ENCODE measurements at places on chromosomes 16 and 17.

GRCh38 chr16:65788434-65789140 lies 577.9 kb upstream of the CDH5 start:
- DNase-seq, result no peak

DNA sequence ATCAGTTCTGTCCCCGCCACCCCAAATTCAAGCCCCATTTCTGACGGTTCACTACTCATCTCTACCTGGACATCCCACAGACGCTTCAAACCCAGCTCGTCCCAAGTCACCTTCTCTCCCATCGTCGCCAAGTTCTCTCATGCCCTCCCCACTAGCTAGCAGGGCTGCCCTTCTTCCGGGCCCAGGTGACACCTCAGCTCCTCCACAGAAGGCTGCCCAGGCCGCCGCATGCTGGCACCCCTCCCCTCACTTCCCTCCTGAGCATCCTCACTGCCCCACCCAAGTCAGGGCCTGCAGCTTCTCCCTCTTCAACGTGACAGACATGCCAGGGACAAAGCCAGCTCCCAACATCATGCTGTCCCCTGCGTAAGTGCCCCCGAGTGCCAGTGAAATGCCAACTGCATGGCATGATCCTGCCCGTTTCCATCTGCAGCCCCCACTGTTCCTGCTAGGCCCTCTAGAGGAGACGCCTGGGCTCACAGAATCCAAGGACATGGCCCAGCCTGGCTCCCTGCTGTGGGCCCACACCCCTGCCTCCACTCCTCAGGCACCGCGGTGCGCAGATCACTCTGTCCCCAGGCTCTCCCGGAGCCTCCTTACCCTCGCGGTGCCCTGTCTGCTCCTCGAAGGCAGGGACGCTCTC lies 5.9 kb downstream of the CYB561 start:
- no peak for DNase-seq

- DNase-seq, result no peak
These were observed 7.2 kb downstream of the CENPX start for GRCh38 chr17:82015311-82015971.

- no peak for DNase-seq
These were observed 172.7 kb upstream of the CCL2 start for GRCh38 chr17:34082404-34082803.

DNA sequence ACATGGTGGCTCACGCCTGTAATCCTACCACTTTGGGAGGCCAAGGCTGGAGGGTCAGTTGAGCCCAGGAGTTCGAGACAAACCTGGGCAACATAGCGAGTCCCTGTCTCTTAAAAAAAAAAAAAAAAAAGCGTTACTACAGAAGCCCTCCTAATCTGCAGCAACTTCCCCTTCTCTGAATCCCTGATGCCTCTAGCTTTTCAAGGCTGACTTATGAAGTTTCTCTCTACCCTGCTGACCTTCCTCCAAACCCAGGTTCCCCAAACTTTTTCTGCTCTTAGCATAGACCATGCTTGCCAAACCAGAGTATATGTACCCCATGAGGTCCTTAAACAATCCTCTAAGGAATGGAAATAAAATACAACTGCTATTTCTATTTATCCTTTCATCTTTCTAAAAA lies 16.4 kb downstream of the LYRM1 start:
- no peak for DNase-seq

GRCh38 chr17:6166492-6167179 lies 96.5 kb downstream of the WSCD1 start:
- no peak for DNase-seq

DNA sequence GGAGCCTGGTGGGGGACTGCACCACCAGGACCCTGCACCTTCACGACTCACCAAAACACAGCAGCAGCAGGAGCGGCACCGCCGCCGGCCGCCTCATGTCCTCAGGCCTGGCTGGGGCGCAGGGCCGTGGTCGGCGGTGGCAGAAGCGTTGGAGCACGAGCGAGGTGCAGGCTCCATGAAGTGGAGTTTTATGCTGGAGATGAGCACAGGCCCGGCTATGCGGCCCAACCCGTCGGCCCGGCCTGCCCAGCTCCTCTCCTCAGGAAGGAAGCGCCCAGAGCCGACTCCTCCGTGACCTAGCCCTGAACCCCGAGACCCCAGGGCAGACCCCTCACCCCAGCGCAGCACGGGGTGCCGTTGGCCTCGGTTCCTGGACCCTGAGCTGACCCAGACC lies at the start of gene PRSS27:
PRSS27 (minus strand) TSS at position 161 of the 394 bp plus-strand sequence; CDS start at position 97, 64 bp downstream.
- no peak for DNase-seq

DNA sequence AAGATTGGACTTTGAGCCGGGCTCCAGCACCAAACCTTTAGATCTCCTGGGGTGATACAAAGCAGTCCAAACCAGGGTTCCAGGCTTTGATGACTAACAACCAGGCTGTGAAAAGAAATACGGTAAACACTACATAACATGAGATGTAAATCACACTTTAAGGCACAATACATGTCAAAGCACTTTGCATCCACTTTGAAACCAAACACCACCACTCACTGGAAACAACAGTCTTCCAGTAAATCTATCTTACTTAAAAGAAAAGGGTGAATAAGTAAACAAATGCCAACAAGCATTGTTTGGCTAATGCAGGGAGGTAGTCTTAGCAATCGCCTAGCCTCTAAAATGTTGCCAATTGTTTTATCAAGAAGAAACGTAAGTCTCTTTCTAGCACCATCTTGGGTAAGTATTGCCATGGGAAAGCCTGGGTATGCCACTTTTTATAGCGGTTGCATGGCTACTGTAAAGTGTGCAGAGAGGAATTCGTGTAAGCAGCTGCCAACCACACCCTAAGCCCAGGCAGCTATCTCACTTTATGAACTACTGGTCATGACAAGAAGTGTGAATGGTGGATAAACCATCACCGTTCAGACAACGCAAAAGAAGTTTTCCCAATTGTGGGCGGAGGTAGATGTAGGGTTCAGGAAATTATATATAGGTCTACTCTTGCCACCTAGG lies 267.4 kb upstream of the PSMD7 start:
- DNase-seq, result no peak

DNA sequence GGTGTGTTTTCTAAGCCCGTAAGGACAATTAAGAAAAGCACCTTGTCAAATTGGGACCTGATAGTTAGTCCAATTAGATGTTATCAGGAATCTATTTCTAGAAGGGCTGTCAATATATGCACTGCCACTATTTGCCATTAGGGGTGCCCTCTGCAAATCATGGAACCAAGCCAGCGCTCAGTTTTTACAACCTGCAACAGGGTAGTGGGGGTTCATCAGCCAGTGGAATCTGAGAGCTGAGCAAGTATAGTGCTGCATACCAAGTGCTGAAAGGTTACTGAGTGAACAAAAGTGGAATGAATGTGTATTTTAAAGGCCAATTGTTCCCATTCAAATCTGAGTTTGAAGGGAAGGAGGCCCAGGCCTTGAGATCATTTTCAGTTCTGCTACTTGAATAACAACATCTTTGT lies 10.4 kb downstream of the PRR11 start:
- peak; percentile 32 for DNase-seq

- DNase-seq, result no peak
These were observed 19.5 kb downstream of the C16orf90 start for GRCh38 chr16:3475604-3476375.

DNA sequence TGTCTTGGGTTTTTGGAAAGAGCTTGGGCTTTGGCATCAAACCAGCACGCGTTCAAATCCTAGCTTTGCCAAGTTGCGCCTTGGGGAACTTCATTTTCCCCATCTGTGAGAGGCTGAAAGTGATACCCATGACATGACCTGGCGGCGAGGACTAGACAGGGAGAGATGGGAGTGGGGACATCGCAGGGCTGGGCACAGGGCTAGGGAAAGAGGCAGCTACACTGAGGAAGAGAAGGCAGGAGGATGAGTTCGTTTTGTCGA lies 202.9 kb downstream of the IRF8 start:
- DNase-seq, result no peak

- no peak for DNase-seq
These were observed 8.2 kb downstream of the CORO6 start for GRCh38 chr17:29614349-29615047.

- no peak for DNase-seq
These were observed 902 bp downstream of the ARHGAP27 start for GRCh38 chr17:45431531-45432404.

DNA sequence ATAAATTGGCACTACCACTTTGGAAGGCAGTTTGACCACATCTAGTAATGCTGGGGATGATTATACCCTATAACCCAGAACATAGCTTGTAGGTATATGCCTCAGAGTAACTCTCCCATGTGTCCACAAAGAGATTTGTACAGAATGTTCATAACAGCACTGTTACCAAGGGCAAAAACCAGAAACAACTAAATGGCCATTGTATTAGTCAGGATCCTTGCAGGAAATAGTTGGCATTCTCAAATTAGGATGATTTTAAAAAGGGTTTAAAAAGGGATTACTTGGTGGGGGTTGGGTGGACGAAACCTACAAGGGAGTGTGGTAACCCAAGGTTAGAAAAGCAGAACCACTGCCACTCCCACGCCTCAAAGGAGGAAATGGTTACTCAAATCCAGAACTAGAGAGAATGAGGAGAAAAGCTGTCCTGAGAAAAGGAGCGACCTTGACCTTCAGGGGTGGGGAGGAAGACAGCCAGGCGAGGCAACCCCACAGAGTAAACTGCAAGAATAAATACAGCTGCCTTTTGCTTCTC lies 2.1 kb downstream of the CPPED1 start:
- DNase-seq, result no peak

- DNase-seq, result peak; percentile 17
These were observed at the start of gene RAB34 for GRCh38 chr17:28717578-28718332. RAB34 (minus strand) TSS chr17:28717868; CDS start chr17:28717266, 602 bp downstream.

DNA sequence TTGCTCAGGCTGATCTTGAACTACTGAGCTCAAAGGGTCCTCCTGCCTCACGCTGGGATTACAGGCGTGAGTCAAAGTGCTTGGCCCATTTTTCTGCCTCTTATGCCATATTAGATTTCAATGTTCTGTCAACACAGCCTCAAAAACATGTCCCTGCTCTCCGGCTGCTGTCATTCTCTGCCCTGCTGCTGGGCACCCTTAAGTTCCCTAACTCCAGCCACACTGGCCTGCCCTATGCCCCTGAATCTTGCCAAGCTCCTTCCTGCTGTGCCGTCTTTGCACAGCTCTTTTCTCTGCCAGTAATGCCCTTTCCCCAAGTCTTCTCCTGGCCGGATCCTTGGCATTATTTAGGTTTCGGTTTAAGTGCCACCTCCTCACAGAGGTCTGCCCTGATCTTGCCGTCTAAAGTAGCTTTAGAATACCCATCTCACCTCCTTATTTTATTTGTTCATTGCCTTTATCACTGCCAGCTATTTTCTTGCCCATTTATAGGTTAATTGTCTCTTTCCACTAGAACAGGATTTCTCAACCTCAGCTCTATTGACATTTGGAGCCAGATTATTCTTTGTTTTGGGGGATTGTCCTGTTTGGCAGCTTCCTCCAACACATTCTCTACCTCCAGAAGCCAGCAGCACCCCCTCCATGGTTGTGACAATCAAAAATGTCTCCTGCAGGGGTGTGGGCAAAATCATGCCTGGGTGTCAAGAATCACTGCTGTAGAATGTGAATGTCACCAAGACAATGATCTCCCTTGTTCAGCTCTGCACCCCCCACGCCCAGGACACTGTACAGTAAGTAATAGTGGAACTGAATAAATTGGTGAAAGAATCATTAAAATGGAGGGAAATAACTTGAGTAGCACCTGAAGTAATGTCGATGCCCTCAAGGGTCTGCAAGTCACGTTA lies 168.2 kb downstream of the CYLD start:
- no peak for DNase-seq

- DNase-seq, result no peak
These were observed 41.0 kb downstream of the STAT5A start for GRCh38 chr17:42329025-42329976.
